ENCODE measurements at places on chromosomes 4 and X.

- DNase-seq = no peak
Measured at GRCh38 chr4:102825261-102826091, 1.9 kb downstream of the UBE2D3 start.

GRCh38 chr4:80462621-80463091, 127.1 kb downstream of the CFAP299 start:
- DNase-seq = no peak

DNA sequence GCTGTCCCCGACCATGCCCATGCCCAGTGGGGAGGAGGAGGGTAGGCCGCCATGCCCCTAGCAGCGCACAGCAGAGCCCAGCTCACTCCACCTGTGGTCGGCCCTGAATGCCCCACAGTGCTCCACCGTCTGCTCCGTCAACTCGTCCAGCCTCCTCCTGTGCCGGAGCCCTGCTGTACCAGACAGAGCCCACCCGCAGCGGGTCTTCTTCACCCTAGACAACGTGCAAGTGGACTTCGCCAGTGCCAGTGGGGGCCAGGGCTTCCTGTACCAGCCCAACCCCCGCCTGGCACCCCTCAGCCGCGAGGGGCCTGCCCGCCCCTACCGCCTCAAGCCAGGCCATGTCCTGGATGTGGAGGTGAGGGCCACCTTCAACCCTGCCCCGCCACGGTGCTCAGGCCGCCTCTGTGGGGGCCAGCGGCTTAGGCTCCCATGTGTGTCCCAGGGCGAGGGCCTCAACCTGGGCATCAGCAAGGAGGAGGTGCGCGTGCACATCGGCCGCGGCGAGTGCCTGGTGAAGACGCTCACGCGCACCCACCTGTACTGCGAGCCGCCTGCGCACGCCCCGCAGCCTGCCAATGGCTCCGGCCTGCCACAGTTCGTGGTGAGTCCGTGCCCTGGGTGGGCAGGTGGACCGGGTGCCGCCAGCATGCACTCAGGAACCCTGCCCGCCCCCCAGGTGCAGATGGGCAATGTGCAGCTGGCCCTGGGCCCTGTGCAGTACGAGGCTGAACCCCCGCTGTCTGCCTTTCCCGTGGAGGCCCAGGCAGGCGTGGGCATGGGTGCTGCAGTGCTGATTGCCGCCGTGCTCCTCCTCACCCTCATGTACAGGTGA, 6.9 kb upstream of the SRPK3 start:
- no peak for DNase-seq

DNA sequence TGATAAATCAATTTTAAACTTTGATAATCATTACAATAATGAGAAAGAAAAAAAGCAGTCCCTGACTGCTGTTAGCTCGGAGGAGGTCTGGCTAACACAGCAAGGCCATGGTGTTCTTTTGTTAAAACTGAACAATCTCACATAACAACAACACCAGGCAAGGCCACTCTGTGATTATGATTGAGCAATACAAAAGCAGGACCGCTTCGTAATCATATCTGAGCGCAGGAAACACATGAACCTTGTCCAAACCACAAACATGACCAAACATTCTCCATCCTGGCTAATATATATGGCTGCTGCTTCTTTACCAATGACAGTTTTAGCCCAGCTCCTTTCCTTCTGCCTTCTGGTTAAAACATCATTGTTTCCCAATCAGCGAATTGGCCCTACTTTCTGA, 76.8 kb upstream of the DDX53 start:
- no peak for DNase-seq

DNA sequence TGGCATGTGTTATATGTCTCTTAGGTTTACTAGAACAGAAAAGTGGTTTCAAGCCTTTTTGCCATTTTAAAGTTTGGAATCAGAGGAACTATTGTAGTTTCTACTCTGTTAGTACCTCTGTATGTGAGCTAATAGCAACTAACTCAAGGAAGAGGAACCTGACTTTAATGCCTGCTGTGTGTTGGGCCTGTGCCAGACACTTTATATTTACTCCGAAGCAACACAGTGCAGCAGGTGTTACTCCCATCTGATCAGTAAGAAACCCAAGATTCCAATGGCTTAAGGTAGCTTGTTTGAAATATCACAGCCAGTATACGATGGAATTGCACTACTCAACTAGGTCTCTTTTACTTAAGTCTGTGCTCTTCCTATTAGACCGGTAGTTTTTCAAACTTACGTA, 79.2 kb downstream of the USP9X start:
- DNase-seq = no peak

DNA sequence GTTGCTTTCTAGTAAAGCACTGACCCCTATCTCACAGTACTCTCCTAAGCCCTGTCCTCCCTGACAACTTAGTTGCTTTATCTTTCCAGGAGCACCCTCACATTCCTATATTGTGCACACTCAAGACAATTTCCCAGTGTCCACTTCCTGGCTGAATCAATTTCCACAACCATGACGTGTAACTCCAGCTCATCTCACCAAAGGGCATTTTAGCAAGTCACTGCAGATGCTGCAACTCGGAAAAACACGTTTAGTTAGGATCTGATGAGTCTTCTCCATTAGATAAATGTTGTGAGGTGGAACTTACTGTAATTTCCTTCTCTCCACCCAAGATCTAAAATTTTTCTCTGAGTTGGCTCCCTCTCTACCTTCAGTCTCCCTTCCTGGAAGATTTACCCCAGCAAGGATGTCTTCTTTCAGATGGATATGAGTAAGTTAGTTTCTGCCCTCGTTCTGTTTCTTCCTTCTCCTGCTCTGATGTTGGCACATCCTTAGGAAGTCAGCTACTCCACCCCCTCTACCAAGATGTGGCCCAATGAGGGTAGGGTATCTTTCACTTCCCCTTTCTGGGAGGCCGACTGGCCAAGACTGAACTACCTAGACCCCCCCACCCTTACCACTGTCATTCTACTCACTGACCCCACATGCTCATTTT, 28.8 kb upstream of the IL13RA1 start:
- no peak for DNase-seq

DNA sequence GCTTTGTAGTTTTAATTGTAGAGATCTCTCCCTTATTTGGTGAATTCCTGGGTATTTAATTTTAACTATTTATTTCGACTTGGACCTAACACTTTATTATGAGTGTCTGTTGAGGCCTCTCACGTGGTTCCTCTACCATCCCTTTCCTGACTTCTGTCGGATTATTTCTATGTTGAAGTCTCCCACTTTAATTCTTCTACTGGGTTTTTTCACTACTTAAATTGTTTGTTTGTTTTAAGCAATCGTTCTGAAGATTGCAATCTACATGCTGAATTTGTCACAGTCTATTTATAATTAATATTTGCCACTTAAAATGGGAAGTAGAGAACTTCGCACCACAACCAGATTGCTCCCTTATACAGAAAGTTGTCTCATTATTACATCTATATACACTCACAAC, 20.8 kb upstream of the NKX1-1 start:
- DNase-seq = no peak

DNA sequence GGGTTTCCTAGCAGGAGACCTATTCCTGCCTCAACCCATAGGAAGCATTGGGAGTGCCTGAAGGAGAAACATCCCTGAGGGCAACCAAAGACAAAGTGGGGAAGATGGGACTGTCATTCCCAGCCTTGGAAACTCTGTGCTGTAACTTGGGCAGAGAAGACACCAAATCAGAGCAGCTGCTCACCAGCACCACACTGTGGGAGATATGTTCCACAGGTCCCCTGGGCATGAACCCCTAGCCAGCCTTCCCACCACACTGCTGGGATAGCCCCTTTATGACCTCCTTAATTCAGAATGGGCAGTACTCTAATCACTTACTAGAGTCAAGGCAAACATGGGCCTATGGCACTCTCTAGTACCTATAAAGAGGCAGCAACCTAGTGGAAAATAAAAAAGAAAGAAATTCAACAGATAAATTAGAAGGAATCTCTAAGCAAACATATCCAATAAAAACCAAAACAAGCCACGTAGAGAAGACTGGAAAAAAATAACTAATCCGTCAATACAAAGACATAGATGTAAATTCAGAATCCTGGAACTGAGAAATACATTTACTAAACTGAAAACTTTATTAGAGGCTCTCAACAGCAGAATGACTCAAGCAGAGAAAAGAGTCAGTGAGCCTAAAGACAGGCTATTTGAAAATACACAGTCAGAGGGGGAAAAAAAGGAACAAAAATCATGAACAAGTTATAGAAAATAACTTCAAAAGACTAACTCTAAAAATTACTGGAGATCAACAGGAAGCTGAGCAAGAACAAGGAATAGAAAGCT, 878.4 kb upstream of the FRG1 start:
- no peak for DNase-seq

GRCh38 chr4:26873391-26874026, 12.9 kb downstream of the STIM2 start:
- DNase-seq = peak; percentile 85

DNA sequence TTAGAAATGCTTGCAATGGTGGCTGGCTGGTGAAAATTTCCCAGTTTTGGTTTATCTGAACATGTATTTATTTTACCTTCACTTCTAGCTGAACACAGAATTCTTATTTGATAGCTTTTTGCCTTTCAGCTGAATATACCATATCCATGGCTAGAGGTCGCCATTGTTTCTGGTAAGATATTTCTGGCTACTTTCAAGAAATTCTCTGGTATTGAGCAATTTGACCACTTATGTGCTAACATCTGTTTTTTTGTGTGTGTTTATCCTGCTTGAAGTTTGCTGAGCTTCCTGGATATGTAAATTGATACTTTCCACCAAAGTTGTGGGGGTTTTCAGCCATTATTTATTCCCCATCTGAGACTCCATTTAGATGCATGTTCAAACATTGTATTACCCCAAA, 75.4 kb downstream of the FBXW7 start:
- DNase-seq = no peak

DNA sequence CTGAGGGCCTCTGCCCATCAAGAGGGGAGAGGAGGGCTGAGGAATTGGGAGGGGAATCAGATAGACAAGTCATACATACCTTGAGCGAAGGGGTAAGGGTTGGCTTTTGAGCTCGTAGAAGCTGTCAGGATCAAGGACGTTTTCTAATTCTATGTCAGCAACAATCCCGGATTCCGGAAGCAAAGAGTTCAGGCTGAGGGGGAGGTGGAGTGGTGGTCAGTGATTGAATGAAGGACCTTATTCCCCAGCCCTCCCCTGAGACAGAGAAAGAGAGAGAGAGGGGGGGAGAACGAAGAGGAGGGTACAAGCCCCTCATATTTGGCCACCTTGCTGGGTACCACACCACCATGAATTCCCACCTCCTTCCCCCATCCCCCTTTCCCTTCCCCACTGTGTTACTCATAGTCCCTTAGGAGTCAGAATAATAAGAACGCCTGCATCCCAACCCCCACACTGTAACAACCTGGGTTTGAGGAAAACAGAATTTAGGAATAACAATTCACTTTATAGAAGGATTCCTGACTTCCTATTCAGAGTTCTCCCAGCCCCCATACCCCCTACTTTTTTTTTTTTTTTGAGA, 2.7 kb downstream of the TFE3 start:
- no peak for DNase-seq

DNA sequence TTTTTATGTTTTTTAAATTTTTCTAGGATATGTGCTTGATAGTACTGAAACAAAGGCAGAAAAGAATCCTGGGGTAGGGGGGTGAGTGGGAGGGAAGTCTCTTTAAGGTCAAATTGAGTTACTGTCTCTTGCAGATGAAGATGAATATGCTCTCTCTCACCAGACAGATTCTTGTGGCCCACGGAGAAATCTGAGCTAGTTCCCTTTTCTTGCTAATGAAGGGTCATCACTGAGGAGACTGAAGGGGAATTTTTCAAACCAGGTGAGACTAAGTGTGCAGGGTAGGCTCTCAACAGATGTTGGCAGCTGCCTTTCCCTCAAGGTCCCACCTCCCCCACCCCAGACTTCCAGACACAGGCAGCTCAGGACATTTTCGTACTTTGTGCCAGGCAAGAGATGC, 21.5 kb downstream of the FAM9C start:
- DNase-seq = no peak

DNA sequence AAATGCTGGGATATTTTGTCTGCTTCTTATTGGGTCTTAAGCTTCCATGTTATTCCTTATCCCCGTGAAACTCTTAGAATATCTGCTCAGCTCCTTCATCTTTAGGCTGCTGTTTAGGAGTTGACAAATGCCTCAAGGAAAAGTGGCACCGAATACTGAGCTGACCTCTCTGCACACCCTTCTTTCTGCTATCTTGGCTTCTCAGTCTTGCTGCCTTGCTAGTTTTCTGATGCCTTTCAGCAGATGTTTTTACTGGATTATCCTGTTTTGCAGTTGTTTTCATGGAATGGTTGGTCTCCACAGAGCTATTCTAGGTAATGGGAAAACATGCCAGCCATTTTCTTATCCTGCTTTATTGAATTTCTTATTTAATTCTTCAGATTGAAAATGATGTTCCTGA, 86.3 kb downstream of the GYPE start:
- DNase-seq = no peak
